M059J (cell line): ENCODE measurements at places on chromosomes 5 and 9. TPM values are rescaled to one million over a fixed set of nuclear protein-coding genes. Genes with fewer than 3 reads are reported as not detected.

The IFNA2 gene
- not detected in 2 replicates for total RNA-seq

The CMYA5 gene
- total RNA-seq = 0.02 and 0.05 TPM in 2 replicates

The LPAR1 gene
- total RNA-seq = 33.3 and 33.8 TPM in 2 replicates

The FGFR4 gene
- total RNA-seq = 0.62 TPM in 1 of 2 replicates, not detected in the other

The SPINK4 gene
- total RNA-seq = not detected in 2 replicates

The FOXD4L4 gene
- 0.07 TPM in 1 of 2 replicates, not detected in the other for total RNA-seq

The PHF24 gene
- total RNA-seq = not detected in 2 replicates

The CDKN2A gene
- 594 and 597 TPM in 2 replicates for total RNA-seq

The SLC6A7 gene
- not detected in 2 replicates for total RNA-seq

The CDH10 gene
- total RNA-seq = 0.10 TPM in 1 of 2 replicates, not detected in the other

The PCDHGA12 gene
- total RNA-seq = 0.39 TPM in 1 of 2 replicates, not detected in the other
